ENCODE measurements at places on chromosomes 6 and 20. TPM values are rescaled to one million over a fixed set of nuclear protein-coding genes. Genes with fewer than 3 reads are reported as not detected.

The RXRB gene
- 21.0 TPM for total RNA-seq

GRCh38 chr6:3918469-3918868 is 69.3 kb downstream of the FAM50B start:
- H3K4me1 ChIP-seq, result peaks cover 18% of the 10 kb centered on the region
- no peaks in the 10 kb centered on the region for H3K36me3 ChIP-seq
- no peak for DNase-seq
- H3K27me3 ChIP-seq, result no peaks in the 10 kb centered on the region

The PPIL4 gene
- 24.1 TPM for total RNA-seq

- H3K27me3 ChIP-seq, result no peaks in the 10 kb centered on the region
- no peak overlapping the region for H3K4me3 ChIP-seq
- no peaks in the 10 kb centered on the region for H3K4me1 ChIP-seq
- H3K36me3 ChIP-seq, result no peaks in the 10 kb centered on the region
- DNase-seq, result no peak
These were observed 42.4 kb downstream of the ALDH5A1 start for GRCh38 chr6:24537082-24537699.

The PACSIN1 gene
- total RNA-seq, result 0.52 TPM

GRCh38 chr6:148653138-148653776 is 93.6 kb upstream of the UST start:
- H3K4me3 ChIP-seq, result no peak overlapping the region
- H3K4me1 ChIP-seq, result no peaks in the 10 kb centered on the region
- DNase-seq, result no peak
- H3K36me3 ChIP-seq, result no peaks in the 10 kb centered on the region
- H3K27me3 ChIP-seq, result no peaks in the 10 kb centered on the region

The DOK5 gene
- not detected for total RNA-seq

DNA sequence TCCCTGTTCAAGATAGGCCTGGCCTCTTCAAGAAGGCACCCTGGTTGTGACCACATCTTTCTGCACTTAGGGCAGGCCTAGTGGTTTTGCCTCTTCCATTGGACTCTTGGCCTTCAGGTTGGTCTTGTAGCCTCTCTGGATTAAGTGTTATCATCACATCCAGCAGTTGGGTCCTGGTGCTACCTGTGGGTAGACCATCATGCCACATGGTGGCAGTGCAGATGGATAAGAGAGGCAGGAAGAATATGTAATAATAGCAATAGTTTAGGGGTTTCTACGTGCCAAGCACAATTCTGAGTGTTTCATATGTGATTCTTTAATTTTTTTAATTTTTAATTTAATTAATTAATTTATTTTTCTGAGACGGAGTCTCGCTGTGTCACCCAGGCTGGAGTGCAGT is 28.5 kb upstream of the SNRPB2 start:
- no peaks in the 10 kb centered on the region for H3K27me3 ChIP-seq
- H3K36me3 ChIP-seq, result no peaks in the 10 kb centered on the region
- H3K4me3 ChIP-seq, result no peak overlapping the region
- no peak for DNase-seq
- no peaks in the 10 kb centered on the region for H3K4me1 ChIP-seq

The CAPN11 gene
- 0.66 TPM for total RNA-seq

The EEF1A2 gene
- total RNA-seq, result 21.0 TPM

DNA sequence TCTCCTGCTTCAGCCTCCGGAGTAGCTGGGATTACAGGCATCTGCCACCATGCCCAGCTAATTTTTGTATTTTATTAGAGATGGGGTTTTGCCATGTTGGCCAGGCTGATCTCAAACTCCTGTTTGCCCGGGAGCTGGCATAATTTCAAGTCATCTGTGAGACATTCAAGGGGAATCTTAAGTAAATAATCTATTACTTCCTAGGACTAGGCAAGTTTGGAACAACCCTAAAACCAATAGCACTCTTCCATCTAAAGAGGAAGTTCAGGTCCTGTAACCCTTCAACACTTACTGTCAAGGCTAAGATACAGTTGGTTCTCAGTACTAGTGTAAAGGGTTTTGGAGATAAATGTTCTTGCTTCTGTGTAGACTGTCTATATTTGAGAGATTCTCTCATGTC is 267.8 kb upstream of the IRAK1BP1 start:
- no peaks in the 10 kb centered on the region for H3K27me3 ChIP-seq
- H3K4me1 ChIP-seq, result no peaks in the 10 kb centered on the region
- H3K27ac ChIP-seq, result no peak overlapping the region
- DNase-seq, result no peak

The SDC4 gene
- total RNA-seq, result 97.6 TPM

The SAMD10 gene
- total RNA-seq, result 7.6 TPM

- DNase-seq, result no peak
- H3K4me3 ChIP-seq, result no peak overlapping the region
- no peaks in the 10 kb centered on the region for H3K27me3 ChIP-seq
These were observed 31.7 kb downstream of the SLC35A1 start for GRCh38 chr6:87504441-87504840.

DNA sequence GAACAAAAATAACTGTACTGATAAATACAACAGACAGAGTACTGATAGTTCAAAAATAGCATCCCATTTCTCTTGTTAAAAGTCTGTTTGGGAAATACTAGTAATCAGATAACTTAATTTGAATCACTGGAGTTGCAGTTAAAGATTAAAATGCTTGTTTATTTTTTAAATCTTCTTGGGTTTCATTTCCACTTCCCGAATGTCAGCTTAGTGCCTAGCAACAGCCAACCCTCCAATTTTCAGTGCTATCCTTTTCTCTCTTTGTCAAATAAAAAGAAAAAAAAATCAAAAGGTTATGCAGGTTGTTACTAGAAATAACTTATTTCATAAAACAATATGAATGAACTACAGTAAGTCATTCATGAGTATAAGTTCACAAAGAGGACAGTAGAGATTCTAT is 257.7 kb upstream of the STXBP5 start:
- no peaks in the 10 kb centered on the region for H3K4me1 ChIP-seq
- H3K27ac ChIP-seq, result no peak overlapping the region
- H3K36me3 ChIP-seq, result no peaks in the 10 kb centered on the region
- no peak overlapping the region for H3K4me3 ChIP-seq
- H3K27me3 ChIP-seq, result no peaks in the 10 kb centered on the region

GRCh38 chr20:43938932-43939761 is 24.5 kb downstream of the TOX2 start:
- no peaks in the 10 kb centered on the region for H3K27me3 ChIP-seq
- peak; percentile 58 for DNase-seq
- H3K4me3 ChIP-seq, result no peak overlapping the region
- no peak overlapping the region for H3K27ac ChIP-seq

The FKBP5 gene
- 138 TPM for total RNA-seq

DNA sequence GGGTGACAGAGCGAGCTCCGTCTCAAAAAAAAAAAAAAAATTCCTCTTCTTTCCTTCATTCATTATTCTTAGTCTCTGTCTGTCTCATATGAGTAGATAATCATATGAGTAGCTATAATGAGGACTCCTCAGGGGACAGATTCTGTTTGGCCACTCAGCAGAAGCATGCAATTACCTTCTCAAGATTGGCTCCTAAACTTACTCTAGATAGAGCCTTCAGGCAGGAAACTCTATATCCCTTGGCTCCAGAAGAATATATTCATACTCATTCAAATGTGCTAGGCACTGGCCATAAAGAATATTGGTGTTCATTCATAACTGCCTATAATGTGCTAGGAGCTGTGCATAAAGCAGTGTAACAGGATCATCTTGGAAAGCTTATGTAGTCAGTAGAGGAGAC is 2.2 kb upstream of the ACAT2 start:
- no peaks in the 10 kb centered on the region for H3K27me3 ChIP-seq
- H3K4me3 ChIP-seq, result no peak overlapping the region
- H3K36me3 ChIP-seq, result no peaks in the 10 kb centered on the region
- H3K4me1 ChIP-seq, result peaks cover 21% of the 10 kb centered on the region

DNA sequence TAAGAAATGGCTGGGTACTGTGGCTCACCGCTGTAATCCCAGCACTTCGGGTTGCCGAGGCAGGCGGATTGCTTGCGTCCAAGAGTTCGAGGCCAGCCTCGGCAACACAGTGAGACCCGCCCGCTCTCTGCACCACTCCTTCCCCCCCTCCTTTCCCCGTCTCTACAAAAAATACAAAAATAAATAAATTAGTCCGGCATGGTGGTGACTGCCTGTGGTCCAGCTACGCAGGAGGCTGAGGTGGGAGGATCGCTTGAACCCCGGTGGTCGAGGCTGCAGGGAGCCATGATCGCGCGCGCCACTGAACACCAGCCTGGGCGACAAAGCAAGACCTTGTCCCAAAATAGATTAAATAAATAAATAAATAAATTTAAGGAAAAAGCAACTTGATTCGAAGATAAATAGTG is 448 bp upstream of the RNF114 start:
- peak overlapping the region; percentile 100 for H3K4me3 ChIP-seq
- H3K27me3 ChIP-seq, result no peaks in the 10 kb centered on the region
- no peak for DNase-seq
- no peaks in the 10 kb centered on the region for H3K36me3 ChIP-seq
- H3K27ac ChIP-seq, result peak overlapping the region; percentile 93

- no peak overlapping the region for H3K4me3 ChIP-seq
- DNase-seq, result no peak
- no peaks in the 10 kb centered on the region for H3K4me1 ChIP-seq
- no peaks in the 10 kb centered on the region for H3K27me3 ChIP-seq
These were observed 1295.6 kb upstream of the CITED2 start for GRCh38 chr6:140670021-140670420.

The TREML2 gene
- total RNA-seq, result not detected

The KCNK5 gene
- 31.0 TPM for total RNA-seq

The LAMP5 gene
- total RNA-seq, result not detected

DNA sequence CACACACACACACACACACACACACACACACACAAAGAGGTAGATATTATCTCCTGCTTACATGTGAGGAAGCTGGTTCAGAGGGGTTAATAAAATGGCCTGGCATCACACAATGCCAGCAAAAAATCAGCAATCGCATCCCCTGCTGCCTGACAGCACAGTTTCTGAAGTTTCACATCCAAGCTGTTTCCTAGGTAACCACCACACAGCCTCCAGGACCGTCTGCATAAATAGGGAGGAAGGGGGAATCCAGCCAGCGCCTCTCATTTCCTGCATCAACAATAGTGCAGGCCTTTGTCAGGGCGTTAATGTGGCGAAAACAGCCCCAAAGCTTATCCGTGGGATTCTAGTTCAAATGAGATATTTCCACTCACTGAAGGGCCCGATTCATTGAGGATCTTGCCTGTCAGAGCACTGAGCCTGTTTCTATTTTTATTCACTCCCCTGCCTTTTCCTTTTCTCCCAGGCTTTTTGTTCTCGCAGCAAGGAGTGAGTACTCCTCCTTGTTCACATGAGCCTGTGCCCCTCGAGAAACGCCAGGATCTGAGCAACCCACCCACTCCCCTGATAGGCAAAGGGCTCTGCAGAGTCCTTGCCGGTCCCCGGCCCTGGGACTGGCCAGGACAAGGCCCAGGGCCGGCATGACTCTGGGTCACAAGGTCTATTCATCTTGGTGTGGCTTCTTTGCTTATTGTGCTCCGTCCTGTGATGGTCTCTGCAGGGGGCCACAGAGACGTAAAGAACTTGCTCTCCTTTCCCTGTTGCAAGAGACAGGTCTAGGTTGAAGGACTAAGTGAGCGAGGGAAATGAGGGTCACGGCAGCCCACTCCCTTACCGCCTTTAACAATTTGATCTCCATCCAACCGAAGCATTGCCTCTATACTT is 32.7 kb downstream of the TUBB2B start:
- no peaks in the 10 kb centered on the region for H3K36me3 ChIP-seq
- H3K27me3 ChIP-seq, result no peaks in the 10 kb centered on the region
- H3K4me3 ChIP-seq, result no peak overlapping the region

Measured in body of pancreas (tissue), 4 donors.